ENCODE measurements at places on chromosomes 7 and 10.

DNA sequence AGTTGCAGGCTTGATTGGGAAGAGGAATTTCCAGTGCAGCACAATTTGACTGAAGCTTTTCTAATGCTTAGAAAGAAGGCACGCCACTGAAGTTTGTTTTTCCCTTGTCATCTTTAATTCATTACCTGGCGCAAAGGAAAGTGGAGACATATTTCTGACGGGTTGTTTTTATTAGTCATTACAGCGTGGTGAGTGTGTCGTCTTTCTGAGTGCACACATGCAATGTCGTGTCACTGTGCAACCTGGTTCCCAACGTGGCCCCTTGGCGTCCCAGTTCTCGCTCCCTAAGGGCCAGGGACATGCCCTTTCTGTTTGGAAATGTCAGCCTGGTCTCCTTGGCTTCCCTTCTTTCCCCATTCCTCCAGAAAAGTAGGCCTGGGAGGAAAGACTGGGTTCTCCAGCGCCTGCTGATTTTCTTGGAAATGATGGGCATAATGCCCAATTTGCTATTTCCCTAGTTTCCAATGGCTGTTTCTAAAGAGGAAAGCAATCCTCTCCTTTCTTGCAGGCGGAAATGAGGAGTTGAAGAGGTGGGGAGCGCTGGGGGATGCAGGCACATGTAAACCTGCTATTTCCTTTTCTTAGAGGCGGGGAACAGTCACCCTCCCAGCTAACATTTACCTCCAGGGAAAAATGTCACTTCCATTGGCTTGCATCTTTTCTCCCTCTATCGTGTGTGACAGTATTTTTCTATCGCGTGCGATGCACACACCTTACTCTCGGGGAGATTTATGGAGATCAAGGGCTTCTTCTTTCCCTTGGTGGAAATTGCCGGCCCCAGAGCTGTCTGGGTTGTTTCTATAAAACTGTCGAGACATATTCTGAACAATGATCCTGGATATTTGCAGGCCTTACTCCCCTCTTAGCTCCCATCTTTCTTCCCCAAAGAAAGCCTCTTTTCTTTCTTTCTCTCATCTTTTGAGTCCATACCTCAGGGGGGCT lies 249.8 kb downstream of the ARHGAP12 start:
- no peak for DNase-seq

- DNase-seq, result no peak
Observed at GRCh38 chr7:148628011-148628410, 37.4 kb downstream of the C7orf33 start.

GRCh38 chr7:141610671-141611070 lies 59.5 kb downstream of the AGK start:
- no peak for DNase-seq

- peak; percentile 51 for DNase-seq
Observed at GRCh38 chr10:6409971-6410643, 170.0 kb downstream of the PRKCQ start.

- DNase-seq, result no peak
Observed at GRCh38 chr7:138478499-138478908, 18.4 kb downstream of the TRIM24 start.

DNA sequence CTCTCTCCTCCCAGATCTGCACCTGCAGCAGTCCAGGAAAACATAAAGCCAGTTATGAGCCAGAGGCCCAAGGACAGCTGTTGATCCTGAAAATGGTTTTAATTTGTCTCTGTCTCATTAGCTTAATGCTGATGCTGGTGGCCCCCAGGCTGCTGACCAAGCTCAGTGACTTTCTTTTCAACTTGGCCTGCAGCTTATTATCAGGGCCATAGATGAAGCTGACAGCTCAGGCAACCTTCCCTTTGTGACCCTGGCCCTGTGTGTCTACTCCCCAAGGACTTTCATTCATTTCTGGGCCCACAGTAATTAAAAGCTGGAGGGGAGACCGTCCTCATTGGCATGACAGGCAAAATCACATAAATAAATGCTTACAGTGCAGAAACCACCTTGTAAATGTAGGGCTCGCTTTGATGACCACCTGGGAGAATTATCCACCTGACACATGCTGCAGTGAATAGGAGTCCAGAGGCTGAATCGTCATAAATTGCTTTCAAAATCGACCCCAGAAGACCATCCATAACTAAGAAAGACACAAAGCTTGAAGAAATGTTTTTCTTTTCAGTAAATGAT lies 138.5 kb downstream of the NPY start:
- DNase-seq, result no peak

DNA sequence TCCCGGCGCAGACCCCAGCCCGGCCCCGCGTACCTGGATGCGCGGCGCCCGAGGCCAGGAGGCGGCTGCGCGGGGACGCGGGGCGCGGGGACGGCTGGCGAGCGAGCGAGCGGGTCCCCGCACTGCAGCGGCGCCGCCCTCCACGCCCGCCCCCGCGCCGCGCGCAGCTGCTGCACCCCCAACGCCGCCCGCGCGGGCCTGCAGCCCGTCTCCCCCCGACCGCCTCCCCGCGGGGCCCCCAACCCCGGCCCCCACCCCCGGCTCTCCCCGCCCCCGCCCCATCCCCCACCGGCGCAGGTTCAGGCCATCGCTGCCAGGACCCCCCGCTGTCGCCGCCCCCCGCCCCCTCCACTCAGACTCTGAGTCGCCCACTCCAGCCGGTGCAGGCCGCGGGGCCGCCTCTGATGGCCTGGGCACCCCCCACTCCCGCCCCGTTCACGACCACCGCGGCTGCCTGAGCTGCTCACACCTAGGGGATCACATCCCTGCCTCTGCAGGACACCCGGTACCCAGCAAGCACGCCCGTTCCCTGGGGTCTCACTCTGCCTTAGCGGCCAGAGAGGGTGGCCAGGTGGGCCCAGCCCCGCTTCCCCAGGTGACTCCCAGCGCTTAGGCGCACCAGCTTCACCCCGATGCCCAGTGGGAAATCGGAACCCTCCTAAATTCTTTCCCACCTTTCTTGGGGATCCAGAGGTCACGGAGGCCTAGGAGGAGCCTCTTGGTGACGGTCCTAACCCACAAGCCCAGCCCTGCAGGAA lies 13.9 kb upstream of the DNAAF5 start:
- DNase-seq, result peak; percentile 30

GRCh38 chr10:49760789-49761188 lies 1.3 kb downstream of the OGDHL start:
- no peak for DNase-seq

GRCh38 chr7:155885167-155886155 lies 73.2 kb upstream of the SHH start:
- DNase-seq, result peak; percentile 57

DNA sequence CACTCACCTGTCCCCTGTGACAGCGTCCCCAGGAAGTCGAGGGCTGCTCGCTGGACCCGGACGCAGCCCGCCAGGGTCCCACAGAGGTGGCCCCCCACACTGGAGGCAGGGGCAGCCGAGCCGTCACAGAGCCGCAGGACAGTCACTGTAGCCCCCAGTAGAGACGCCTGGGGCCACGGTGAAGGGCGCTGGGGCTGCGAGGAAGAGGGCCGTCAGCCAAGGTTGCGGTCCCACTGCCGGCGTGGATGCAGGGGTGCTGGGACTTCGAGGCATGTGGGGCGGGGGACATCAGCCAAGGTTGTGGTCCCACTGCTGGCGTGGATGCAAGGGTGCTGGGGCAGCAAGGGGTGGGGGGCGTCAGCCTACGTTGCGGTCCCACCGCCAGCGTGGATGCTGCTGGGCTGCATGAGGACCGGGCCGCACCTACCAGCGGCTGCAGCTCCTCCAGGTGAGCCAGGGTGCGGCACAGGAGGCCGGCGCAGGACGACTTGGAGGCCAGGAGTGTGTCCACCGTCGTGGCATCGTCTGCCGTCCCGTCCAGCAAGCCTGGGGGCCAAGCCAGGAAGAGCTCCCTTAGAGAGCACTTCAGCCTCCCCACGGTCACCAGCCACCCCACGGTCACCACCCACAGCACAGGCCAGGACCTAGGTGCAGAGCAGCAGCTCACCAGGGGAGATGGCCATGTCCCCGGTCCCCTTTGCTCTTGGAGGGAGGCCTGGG lies 13.9 kb downstream of the BRAT1 start:
- no peak for DNase-seq

GRCh38 chr10:51620131-51620530 lies 79.3 kb downstream of the CSTF2T start:
- no peak for DNase-seq

DNA sequence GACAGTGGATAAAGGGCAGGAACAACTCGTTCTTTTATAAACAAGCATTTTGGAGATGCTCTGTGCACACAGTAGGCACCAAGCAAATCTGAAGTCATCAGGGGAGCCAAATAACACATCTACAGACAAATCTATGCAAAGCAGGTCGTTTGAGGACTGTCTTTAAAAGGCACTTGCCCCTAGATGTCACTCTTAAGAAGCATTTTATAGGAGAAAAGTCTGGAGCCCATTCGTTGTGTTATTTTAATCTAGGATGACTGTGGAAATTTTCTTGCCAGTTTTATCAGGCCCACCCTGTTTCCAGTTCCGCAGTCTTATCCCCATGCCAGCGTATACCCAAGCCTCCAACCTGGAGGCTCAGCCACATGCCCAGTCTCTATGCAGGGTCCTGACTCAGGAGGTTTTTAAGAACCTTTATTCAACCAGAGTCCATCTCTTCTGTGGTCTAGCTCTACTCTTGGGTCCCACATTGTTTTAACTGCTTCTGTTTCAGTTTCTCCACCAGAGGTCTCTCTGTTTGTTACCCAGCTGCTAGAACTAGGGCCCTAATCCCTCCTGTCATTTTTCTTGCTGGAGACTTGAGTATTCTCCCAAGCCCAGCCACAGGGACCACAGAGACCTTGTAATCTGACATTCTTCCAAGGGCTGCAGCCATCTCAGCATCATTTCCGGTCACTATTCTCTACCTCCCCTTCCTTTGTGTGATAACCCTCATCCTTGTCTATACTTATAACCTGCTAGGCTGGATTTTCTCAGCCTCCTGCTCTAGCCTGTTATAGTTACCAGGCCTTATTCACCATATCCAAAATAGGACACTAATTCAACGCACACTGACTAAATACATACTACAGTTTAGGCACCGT lies 26.7 kb downstream of the PIK3CG start:
- no peak for DNase-seq

- DNase-seq, result no peak
Observed at GRCh38 chr7:76260171-76260703, 42.2 kb upstream of the HSPB1 start.

GRCh38 chr10:96585736-96586418 lies 935 bp downstream of the TM9SF3 start:
- no peak for DNase-seq

DNA sequence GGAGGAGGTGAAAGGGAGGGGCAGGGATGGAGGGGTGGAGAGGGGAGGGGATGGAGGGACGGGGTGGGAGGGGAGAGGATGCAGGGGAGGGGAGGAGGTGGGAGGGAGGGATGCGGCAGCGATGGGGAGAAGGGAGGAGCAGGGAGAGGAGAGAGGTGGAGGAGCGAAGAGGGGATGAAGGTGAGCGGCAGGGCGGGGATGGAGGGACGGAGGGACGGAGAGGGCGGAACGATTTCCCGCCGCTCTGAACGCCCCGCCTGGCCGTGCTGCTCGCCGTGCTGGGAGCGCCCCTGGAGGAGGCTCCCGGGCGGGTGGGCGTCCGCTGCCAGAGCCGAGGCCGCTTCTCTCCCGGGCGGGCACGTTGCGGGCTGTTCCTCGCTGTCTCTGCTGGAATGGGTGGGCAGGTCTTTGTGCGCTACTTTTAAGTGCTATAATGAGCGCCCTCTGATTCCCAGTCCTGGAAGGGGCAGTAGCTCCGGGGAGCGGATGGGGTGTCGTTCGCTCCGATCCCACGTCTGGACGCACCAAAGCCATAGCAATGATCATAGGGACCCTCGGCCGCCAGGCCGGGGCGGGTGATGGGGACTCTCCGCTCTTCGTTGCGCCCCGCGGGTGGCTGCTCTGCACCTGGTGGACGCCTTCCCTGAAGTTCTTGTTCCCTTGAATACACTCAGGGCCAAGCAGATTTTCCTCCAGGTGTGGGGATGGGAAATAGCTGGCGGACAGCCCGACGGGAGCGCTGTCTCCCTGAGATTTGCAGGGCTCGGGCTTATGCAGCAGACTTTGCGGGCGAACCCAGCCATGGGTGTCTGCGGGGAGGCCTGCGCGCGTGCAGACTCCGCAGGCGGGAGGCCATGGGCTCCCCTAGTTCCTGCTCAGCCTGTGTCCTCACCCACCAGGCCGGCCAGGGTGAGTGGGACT lies 81.1 kb upstream of the CPXM2 start:
- no peak for DNase-seq

DNA sequence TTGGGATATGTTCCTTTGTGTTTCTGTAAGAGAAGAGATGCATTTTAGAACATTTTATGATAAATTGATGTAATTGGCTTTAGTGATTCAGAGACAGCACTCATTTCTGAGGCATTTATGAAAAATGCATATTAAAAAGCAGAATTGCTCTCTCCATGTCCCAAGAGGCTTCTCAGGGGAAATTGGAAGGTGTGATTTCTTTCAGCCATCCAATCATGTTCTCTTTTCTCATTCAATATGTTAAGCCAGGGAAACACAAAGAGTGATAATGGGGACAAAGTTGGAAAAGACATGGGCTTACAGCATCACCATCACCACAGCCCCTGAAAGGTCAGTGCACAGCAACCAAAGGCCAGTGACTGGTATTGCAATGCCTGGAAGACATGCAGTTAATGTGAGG lies 129.9 kb upstream of the COL1A2 start:
- no peak for DNase-seq

DNA sequence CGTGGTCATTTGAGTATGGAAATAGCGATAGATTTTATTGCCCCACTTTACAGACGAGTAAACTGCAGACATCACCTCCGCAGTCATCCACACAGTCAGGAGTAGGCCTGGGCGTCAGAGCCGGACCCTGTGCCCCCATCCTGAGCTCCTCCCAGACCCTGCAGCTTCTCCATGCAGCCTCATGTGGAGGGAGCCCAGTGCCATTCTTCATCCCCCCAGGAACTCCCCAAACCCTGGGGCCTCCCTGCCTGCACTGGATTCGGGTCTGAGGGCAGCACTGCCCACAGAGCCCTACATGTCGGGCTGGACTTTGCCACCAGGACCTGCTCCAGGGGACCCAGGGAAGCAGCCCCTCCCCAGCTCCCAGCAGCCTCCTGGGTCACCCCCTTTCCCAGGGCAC lies 100.8 kb downstream of the MKI67 start:
- no peak for DNase-seq

GRCh38 chr7:30899630-30900029 lies 12.0 kb upstream of the AQP1 start:
- no peak for DNase-seq

- DNase-seq, result no peak
Observed at GRCh38 chr7:28390426-28390825, 21.9 kb upstream of the CREB5 start.
